Activated naive CD4-positive, alpha-beta T cell treated with Interleukin-2 at 50 U/mL for 16 hours (primary cell): ENCODE measurements at places on chromosomes 1 and 21.

DNA sequence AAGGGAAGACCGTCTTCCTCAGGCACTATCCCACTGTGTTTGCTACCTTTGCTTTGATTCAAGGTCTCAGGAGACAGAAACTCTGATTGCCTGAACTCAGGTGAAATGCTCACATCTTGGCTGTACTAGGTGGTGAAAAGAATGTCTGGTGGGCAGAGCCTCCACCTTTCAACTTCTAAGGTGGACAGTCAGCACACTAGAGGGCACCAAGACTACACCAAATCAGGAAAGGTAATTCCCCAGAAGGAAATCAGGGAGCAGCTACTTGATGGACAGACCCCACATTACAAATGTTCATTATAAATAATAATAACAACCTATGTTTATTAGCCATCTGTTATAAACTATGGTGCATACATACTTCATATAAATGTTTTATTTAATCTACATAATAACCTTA is 220.9 kb downstream of the ATG4C start:
- no peak for DNase-seq

DNA sequence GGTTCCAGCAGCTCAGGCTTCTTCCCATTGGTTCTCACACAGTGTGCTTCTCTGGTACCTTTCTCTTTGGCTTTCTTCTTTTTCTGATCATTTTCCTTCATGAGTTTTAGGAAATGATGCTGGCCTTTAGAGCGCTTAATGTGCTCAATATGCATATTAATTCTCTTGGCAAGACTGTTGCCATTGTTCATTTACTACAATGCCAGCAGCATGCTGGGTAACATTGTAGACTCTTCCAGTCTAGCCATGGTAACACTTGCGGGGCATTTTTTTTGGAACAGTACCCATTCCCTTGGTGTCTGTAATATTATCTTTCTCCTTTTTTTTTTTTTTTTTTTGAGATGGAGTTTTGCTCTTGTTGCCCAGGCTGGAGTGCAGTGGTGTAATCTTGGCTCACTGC is 21.7 kb downstream of the UBE4B start:
- DNase-seq = no peak

DNA sequence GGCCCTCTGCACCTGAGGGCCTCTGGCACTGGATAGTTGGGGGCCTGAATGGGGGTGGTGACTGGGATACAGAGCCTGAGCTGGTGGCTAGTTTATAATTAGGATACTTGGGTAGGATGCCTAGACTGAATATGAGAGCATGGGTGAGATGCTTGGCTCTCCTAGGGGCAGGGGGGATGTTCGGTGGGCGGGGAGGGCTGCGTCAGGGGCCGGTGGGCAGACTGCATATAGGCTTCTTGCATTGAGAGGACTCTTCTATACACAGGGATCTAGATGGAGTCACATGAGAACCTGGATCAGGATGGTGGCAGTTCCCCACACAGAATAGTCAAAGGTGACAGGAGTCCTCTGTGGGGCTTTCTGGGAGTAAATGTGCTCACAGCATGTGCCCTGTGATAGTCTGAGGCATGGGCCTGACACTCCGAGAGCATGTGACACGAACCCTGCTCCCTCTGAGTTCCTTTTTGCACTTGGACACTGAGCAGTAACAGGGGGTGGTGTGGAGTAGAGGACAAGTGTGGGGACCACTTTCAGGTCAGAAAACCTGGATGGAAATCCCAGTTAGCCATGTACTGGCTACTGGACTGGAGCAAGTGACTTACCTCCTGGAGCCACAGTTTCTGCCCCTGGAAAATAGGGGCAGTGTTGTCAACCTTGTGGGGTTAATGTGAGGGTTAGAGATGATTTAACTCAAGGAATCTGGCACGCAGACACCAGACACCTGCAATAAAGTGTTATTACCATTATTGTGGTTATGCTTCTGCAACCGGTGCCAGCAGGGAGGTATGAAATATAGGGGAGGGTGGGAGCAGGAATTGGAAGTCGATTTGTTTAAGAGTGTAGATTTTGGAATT is 2.2 kb downstream of the MAP7D1 start:
- peak; percentile 7 for DNase-seq

DNA sequence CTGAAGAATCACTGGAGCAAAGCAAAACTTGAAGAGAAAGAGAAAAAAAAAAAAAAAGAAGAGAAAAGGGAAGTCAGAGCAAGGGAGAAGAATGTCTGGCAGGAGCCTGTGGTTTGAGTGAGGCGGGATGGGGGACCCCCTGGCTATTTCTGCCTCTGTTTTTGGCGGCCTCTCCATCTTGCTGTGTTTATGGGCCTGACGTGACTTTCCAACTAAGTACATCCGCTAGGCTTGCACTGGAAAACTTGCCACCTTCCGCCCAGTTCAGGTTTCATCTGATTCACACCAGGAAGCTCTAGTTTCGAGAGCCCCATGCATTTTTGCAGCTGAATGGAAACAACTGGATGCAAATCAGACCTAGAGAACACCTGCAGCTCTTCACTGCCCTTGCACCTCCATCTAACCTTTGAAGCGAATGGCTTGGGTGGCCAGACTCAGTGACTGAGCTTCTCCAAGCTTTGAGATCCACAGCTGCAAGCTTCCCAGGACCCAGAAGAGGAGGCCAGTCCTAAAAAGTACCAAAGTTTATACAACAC is 28.0 kb downstream of the TBX15 start:
- no peak for DNase-seq

DNA sequence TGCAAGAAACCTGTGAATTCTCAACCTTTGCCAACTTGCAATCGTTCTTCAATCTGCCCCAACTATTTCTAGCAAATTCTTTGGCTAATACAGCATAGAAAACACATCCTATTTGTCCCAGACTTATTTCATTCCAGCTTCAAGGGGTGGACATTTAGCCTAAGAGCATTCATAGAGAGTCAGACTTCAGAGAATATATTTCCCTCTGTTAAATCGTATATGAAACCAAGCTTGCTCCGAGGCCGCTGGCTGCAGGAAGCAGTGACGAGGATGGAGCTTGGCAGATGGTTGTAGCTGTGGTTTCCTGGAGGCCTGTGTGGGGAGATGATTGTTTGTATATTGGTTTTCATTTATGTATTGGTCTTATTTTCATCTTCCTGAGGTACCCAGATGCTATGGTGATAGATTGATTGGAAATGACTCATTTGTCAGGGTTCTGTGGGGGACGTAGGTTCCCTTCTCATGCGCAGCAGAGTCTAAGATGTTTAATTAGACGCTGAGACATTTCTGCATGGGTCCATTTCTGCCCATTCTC is 26.1 kb downstream of the MAN1C1 start:
- peak; percentile 69 for DNase-seq

DNA sequence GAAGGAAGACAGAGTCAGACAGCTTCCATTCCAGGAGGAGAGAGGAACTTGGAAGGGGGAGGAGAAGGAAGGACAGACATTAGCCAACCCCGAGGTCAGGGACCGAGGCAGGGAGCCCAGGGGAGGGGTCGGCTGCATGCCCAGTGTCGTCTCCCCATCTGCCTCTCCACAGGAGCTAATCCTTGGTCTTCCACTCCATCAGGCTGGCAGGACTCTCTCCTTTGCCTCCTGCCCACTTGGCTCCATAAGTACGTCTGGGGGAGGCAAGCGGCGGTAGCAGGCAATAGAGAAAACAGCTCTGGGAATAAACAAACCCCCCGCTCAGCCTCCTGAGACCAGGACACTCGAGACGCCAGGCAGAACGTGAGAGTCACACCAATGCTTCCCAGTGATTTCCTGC is 71.3 kb downstream of the GRIK3 start:
- no peak for DNase-seq

DNA sequence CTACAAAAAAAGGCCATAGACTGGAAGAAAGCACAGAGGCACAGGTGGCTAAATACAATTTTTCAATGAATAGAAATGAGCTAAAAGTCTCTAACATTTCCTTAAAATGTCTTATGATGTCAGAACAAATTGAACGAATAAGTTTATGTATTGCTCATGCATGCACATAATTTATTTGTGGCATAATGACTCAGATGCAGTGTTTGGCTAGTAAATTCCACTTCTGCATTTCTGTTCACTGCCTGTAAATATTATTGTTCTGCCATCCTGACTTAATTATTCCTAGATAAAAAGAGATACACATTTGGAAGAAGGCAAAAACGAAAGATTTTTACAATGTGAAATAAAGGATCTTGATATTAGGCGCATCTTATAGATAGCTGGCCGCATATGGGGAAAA is 26.6 kb upstream of the EXO1 start:
- no peak for DNase-seq

DNA sequence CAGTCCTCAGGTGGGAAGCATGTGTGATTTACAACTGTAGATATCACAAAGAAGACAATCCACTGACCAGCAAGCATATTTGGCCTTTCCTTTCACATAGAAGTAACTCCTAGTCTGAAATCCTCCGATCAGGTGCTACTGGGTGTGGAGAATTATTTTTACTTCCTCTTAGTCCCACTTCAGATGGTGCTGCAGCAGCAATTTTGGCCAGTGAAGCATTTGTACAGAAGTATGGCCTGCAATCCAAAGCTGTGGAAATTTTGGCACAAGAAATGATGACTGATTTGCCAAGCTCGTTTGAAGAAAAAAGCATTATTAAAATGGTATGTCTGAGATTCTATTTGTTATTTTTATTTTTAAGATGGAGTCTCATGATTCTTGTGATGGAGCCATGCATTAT is 51.0 kb downstream of the SCP2 start:
- no peak for DNase-seq

GRCh38 chr21:26717146-26717739 is 128.0 kb downstream of the ADAMTS1 start:
- no peak for DNase-seq

DNA sequence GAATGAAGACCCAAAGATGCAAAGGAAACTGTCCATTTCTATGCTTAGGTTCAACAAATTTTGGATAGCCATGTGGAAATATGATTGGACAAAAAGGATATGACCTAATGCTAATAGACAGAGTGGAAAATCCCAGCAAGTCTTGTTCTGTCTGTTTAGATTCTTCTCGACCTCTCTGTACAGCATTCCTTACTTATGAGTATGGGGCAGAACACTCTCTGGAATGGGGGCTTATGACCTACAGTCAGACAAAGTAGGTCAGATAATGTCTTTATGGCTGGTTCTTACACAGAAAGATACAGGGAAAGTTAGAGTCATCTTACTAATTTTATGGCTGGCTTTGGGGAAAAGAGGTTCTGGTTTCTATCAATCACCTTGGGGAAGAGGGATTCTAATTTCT is 2.8 kb downstream of the GCSAML start:
- DNase-seq = no peak

DNA sequence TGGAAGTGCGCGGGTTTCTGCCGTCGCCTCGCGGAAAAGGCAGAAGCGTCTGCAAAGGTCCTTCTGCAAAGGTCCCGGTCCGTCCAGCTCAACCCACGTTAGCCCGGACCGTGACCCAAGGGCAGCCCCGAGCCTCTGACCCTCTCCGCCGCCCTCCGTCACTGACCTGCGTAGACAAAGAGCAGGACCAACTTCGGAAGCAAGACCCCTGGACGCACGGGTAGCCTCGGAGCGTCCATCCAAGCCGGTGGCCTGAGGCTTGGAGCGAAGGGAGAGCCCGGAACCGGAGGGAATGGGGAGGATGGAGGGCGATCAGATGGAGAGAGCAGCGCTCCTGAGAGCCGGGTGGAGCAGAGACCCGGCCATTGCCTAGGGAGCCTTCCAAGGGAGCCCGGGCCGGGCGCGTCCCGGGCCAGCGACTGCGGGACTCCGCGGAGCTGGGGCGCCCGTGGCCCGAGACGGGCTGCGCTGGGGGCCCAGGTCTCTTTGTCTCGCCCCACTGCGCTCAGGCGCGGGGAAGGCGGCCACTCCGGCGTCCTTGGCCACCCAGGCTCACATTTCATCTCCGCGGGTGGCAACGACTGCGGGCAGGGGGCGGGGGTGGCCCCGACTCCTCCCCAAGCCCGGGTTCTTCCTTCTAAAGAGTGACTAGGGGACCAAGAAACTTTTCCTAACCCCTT is at the start of gene CYYR1:
Gene CYYR1 (minus strand): TSS at position 585 of the 680 bp plus-strand sequence. CDS start 346 bp downstream, at position 239.
- DNase-seq = no peak

DNA sequence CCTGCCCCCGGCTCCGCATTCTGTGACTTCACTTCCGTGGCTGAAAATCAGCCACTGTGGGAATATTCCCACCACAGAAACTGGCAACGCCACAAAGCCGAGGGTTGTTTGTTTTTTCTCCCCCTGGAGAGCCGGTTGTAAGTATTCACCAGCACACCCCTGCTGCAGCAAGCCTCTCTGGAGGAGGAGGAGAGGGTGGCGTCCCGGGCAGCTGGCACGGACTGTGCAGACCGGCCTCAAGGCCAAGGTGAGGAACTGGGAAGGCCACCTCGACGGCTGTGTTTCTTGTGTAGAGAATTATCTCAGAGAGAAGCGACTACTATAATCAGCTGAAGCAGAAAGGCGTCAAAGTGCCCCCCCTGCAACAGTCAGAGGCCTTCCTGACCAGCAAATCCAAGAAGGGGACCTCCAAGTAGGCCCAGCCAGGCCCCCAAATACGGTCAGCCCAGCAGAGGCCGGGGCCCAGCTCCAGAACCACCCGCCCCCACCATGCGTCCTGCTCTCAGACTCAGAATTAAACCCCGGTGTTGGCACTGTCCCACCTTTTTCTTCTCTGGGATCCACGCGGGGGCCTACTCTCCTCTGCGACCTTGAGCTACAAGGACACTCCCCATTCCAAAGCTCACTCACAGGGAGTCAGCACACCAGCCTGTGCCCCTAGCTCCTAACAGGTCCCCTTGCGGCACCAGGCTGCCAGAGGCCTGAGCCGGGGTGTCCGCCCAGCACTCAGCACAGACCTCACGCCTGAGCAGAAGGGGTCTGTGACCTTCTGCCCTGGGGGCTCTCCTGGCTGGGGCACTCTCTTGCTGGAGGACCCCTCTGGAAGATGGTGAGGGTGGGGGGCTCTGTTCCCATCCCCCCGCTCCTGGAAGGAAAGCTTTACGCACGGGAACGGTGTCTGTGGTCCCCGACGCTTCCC is 1.2 kb upstream of the SMIM1 start:
- DNase-seq = no peak

- DNase-seq = no peak
Measured at GRCh38 chr21:36126621-36127110, 8.2 kb upstream of the CBR3 start.

DNA sequence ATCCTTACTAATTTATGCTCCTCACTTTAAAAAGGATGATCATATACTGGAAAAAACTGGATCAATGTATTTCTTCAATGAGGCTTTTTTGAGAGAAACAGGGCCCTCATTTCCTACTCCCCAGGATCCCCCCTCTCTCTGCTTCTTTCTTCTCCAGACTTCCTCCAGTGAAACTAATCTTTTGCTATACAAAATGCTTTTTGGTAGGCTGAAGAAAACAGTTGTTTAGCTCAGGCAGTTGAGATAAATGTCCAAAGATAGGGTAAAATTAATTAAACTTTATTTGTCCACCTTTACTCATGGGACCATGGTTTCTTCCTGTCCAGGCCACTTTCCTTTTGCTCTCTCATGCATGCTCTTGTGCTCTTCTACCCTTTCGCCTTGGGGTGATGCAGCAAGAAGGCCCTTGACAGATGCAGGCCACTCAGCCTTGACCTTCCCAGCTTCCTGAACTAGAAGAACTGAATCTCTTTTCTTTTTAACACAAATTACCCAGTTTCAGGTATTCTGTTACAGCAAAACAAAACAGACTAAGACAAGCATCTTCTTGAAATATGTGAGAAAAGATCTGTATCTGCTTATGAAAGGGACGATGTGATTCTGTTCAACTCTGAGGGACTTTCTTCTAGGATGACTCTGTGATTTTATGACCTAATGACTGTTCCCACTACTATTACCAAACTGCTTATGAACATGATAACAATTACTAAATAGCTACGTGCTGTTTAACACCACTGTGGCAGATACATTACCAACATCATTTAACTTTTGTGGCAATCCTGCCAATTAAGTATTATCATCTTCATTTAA is 63.7 kb downstream of the NVL start:
- no peak for DNase-seq
